COR-L47 (cell line): ENCODE measurements at places on chromosomes 5 and 9.

DNA sequence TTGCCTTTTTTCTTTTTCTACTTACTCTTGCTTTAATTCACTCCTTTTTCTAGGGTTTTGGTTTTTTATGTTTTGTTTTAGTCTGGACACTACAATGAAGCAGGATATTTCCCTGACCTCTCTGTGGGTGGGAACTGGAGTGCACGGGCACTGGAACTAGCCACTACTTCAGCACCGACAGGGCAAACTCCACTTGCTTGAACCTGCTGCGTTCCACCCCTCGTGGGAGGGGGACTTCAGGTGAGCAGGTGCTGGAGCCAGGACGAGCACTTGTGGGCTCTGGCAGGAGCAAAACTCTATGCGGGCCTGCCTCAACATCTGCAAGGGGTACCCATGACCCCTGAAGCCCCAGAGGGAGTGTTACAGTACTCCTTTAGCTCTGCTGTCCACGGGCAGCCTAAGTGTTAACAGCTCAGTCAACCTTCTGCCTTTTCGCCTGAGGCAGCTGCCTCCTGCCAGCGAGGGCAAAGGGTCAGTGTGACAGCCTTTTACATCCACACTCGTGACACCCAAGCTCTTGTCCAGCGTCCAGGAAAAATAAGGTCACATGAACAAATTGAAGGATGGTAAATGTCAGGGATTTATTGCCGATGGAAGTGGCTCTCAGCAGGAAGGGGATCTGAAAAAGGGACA lies 144.1 kb upstream of the NFIL3 start:
- DNase-seq, result no peak

- DNase-seq, result no peak
These were observed 26.2 kb downstream of the OSMR start for GRCh38 chr5:38871790-38872551.

DNA sequence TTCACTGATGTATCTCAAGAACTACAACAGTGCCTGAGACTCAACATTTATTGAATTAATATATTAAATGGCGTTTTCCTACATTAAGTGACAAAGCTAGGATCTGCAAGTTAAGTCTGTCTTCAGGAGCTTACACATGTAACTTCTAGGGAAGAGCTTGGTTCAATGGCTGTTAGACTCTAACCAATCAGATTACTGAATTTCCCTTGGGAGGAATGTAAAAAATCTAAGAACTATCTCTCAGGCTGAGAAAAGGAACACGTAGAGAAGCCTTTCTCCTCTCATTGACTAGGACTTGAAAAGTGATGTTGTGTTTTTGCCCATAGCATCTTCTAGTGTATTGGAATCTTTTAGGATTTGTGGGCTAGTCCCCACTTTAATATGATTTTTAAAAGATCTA lies 53.6 kb downstream of the CCNH start:
- DNase-seq, result no peak

- DNase-seq, result no peak
These were observed 280.7 kb downstream of the SPOCK1 start for GRCh38 chr5:137218471-137218870.

DNA sequence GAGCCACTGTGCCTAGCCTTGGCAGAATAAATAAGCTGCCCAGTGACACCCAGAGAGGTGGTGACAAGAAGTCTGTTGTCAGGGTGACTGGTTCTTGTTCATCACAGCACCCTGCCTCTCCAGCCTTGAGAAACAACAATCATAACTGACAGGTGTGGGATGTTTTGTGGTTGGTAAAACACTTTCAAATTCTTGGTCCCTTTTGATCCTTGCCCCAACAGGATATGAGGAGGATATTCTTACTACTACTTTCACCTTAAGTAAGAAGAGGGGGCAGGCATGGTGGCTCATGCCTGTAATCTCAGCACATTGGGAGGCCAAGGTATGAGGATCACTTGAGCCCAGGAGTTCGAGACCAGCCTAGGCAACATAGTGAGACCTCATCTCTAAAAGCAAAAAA lies 14.2 kb upstream of the FRRS1L start:
- DNase-seq, result no peak

GRCh38 chr9:77759391-77759790 lies 111.3 kb upstream of the GNA14 start:
- DNase-seq, result no peak

GRCh38 chr5:140039561-140039960 lies 3.5 kb downstream of the NRG2 start:
- no peak for DNase-seq

- no peak for DNase-seq
These were observed 71.5 kb downstream of the SEMA5A start for GRCh38 chr5:9474219-9475002.

DNA sequence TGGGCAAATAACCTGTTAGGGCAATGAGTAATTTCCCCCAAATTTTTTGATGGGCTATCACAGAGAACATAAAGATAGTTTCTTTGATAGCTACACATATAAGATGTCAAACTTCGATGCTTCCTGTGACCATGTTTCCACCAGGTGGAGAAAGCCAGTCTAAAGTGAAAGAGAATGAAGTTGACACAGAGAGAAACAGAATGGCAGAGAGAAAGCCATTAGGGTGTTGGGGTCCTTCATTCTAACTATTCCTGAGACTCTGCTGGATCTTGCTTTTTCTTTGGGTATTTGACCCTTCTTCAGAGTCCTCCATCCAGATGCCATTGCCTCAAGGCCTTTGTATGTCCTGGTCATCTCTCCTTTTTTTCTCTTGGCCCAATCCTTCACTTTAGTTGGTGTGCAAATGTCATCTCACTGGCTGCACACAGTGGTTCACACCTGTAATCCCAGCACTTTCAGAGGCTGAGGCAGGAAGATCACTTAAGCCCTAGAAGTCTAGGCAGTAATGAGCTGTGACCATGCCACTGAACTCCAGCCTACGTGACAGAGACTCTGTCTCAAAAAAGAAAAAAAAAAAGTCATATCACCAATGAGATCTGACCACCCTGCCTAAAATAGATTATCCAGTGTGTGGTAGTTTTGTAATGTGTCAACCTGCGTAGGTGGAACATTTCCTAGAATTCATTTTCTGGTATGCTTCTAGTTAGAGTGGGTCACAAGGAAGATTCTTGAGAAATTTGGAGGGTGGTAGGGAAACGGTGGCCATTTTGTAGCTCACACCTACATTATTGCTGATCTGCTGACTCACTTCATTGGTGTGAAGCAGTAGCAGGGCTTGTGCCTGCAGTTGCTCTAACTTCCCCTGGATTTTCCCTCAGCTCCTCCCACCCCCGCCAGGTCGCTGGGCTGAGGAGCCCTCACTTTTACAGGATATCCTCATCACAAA lies 20.8 kb upstream of the KIF2A start:
- DNase-seq, result no peak

- no peak for DNase-seq
These were observed 249.2 kb upstream of the KLF4 start for GRCh38 chr9:107738789-107739188.

- DNase-seq, result no peak
These were observed 73.3 kb downstream of the MYO10 start for GRCh38 chr5:16862777-16863176.

GRCh38 chr9:133520121-133520835 lies 4.5 kb downstream of the MYMK start:
- DNase-seq, result no peak

- no peak for DNase-seq
These were observed 34.1 kb downstream of the SPRY4 start for GRCh38 chr5:142290577-142291299.

GRCh38 chr9:125797930-125798329 lies 50.8 kb downstream of the PBX3 start:
- no peak for DNase-seq

DNA sequence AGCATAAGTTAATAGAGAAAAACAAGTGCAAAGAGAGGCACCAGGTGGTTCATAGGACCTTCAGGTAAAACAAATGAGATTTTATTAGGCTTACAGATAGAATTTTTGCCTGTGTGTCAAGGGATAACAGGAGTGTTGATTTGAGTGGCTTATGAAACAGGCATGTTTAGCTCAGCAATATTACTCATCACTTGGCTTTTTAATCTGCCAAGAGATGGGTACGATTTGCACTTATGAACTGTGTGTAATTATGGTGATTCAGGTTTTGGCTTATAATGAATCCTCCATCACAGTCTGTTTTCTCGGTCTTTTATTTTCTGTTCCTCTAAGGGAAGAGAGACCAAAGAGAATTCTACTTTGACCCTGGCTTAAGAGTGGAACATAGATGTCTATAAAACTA lies 199.3 kb downstream of the DMRTA1 start:
- no peak for DNase-seq

GRCh38 chr9:93182572-93182971 lies 1.4 kb upstream of the WNK2 start:
- DNase-seq, result no peak

- peak; percentile 1 for DNase-seq
These were observed 72.7 kb downstream of the ZFAND5 start for GRCh38 chr9:72292256-72292682.

DNA sequence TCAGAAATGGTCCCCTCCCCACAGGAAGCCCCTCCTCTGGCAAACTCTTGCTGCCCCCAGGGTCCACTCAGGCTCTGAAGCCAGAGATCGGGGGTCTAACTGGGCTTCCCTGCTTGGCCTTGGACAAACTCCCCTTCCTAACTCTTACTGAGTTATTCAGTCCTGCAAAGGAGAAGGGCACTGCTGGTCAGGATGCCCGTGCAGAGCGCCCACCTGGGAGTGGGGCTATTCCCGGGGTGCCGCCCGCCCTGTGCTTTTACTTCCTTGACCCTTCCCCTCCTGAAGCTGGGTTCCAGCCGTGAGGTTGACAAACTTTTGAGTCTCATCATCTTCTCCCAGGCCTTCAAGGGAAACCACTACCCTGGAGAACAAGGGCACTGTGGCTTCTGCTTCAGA lies 4.9 kb downstream of the TBC1D9B start:
- DNase-seq, result no peak

DNA sequence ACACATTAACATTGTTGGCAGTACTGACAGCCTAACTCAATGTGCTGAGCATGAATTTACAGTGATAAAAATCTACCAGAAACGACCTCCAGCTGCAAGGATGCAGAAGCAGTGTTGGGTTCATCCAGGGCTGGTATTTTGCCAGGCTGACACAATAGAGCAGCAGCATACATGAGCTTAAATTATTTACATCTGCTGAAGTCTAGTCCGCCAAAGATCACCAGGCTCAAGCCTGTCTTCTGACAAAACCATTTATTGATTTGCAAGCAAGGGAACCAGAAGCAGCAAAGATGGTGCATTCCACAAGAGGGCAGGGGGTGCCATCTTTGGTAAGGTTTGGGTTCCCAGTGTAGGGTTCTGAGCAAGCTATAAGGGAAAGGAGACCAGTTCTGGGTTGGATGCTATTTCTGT lies 8.7 kb upstream of the C5orf34 start:
- no peak for DNase-seq

DNA sequence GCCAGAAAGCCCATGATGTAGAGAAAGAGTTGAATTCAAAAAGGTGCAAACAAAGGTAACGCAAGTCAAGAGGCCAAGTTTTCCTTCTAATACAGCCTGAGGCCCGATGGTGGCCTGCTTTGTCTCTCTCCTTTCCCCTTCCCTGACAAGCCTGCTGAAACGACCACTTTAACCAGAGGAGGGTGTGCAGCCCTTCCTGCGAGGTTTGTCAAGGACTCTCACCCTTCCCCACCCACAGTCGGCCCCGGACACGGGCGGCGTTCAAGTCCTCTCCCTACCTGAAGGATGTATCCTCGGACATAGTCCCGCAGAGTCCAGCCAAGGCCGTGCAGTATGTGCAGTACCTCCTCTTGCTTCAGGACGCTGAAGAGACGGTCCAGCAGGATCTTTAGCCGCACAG lies 318.2 kb downstream of the BNC2 start:
- no peak for DNase-seq

GRCh38 chr9:136705564-136705963 lies 6.8 kb upstream of the DIPK1B start:
- no peak for DNase-seq

DNA sequence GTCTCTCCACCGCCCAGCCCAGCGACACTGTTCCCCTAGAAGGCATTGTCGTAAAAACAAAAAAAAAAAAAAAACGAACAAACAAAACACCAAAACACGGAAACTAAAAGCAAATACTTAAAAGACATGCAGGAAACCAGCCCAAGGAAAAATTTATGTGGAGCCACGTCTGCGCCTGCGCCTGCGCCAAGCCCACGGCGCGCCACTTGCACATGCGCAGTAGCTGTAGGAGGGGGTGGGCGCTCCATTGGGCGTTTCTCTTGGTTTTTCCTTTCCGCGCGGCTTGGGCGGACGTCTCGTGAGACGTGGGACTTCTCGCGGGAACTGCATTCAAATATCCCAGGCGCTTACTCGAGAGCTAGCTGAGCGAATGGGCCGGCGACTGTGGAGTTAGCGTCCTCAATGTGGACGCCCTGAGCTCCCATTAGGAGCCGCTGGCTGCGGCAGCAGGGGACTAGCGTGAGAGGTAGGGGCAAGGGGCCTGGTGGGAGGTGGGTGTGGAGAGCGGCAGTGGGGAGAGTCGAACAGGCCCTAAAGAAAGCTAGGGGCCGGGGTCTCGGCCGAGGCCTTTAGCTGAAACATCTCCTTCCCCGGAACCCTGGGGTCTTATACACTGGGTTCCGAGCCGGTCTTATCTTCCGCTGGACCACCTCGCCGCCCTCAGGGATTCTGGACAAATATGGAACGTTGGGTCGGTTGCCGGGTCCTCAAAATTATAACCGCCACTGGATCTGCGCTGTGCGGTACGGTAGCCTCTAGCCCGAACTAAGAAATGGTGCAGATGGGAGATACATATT lies at the start of gene SPDL1:
TSS of gene SPDL1 (plus strand) at position 350 of the 797 bp plus-strand sequence. CDS start 4,644 bp downstream, outside the sequence.
- peak; percentile 94 for DNase-seq

DNA sequence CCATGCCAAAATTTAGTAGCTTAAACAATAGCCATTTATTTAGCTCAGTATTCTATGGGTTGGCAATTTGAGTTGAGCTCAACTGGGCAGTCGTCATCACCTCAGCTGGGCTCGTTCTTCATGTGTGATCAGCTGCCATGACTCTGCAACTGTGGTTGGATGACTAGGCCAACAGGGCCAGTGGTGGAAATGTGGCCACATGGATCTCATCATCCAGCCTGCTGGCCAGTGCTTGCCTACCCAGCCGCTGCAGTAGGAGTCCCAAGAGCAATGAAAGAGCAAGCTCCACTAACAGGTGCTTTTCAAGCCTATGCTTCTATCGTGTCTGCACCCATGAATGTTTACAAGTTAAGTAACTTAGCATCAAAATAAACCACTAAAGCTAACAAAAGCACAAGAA lies 158.0 kb downstream of the ATPSCKMT start:
- no peak for DNase-seq

- no peak for DNase-seq
These were observed 140.1 kb downstream of the FGF1 start for GRCh38 chr5:142545650-142546322.

DNA sequence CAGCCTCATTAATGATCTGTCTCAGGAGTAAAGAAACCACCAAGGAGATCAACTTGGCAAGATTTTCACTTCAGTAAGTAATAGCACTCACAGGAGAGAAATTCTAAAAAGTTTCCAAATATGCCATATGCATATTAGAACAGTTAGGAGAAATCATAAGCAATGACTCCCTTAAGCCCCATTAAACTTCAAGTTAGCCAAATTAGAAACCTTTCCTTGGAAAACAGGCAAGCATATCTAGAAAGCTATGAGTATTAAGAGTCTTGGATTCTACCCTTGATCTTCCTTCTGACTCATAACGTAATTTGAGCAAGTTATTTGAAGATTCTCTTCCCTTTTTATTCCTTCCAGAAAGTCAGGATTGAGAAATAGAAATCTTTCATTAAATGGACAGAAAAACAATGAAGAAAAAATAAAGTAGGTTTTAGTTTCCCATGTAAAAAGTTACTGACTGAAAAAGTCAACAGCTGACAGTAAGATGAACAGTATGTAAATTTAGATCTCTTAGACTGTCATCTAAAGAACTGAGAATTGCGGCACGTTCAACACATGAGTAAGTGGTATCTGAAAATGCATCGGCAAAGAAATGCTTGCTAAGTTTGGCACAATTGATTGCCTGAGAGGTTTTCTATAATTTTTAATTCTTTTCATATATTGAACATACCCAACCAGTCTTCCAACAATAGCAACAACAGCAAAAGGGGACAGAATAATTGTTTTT lies 565.7 kb upstream of the FTMT start:
- no peak for DNase-seq
